ENCODE measurements at places on chromosomes 12 and 14. TPM values are rescaled to one million over a fixed set of nuclear protein-coding genes. Genes with fewer than 3 reads are reported as not detected.
A peak's percentile ranks its signal among the peaks of the same experiment; 100 is the strongest.

- DNase-seq: no peak
Measured at GRCh38 chr12:62714181-62714773, 220.7 kb downstream of the PPM1H start.

Gene BRI3BP
- total RNA-seq: 9.3 TPM

- peak; percentile 11 for DNase-seq
Measured at GRCh38 chr14:93655078-93655750, 133.1 kb downstream of the PRIMA1 start.

GRCh38 chr14:61368114-61368710, 46.8 kb downstream of the PRKCH start:
- no peak for DNase-seq

GRCh38 chr14:22399776-22400175, 189.2 kb downstream of the DAD1 start:
- no peak for DNase-seq

DNA sequence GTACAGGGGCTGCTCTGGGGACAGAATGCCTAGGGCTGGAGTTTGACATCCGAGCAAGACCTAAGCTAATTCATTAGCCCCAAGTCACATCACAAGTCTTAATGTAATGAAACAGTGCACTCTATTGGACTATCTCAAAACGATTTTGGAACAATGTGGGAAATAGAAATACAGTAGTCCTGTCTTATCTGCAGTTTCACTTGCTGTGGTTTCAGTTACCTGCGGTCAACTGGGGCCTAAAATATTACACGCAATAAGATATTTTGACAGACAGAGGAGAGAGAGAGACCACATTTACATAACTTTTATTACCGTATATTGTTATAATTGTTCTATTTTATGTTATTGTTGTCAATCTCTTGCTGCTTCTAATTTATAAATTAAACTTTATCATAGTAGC, 21.1 kb downstream of the MOAP1 start:
- DNase-seq: no peak

- peak; percentile 15 for DNase-seq
Measured at GRCh38 chr14:75389679-75390078, 38.1 kb upstream of the JDP2 start.

GRCh38 chr12:8156416-8156815, 399 bp upstream of the ZNF705A start:
- DNase-seq: peak; percentile 19

- no peak for DNase-seq
Measured at GRCh38 chr12:95291501-95291900, 73.9 kb downstream of the VEZT start.

DNA sequence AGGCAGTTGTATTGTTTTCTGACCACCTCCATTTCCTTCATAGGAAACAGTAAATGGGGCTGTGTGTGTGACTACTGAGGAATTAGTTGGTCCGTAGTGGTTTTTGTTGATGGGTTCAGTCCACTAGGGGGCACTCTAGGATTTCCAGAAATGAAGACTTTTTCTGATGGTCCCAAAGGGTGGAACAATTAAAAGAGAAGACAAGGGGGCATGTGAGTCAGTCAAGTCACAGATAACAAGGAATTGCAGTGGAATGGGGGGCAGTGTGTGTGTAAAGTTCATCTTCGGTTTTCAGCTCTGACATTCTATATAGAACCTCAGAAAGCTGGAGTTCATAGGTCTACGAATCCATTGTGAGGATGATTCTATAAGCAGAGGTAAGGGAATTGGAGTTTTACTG, 186.6 kb upstream of the OR4E1 start:
- DNase-seq: no peak

Data from HFFc6 (cell line).